ENCODE measurements at places on chromosomes 7 and 10.

- DNase-seq, result no peak
Measured at GRCh38 chr7:8871716-8872115, 438.3 kb downstream of the NXPH1 start.

DNA sequence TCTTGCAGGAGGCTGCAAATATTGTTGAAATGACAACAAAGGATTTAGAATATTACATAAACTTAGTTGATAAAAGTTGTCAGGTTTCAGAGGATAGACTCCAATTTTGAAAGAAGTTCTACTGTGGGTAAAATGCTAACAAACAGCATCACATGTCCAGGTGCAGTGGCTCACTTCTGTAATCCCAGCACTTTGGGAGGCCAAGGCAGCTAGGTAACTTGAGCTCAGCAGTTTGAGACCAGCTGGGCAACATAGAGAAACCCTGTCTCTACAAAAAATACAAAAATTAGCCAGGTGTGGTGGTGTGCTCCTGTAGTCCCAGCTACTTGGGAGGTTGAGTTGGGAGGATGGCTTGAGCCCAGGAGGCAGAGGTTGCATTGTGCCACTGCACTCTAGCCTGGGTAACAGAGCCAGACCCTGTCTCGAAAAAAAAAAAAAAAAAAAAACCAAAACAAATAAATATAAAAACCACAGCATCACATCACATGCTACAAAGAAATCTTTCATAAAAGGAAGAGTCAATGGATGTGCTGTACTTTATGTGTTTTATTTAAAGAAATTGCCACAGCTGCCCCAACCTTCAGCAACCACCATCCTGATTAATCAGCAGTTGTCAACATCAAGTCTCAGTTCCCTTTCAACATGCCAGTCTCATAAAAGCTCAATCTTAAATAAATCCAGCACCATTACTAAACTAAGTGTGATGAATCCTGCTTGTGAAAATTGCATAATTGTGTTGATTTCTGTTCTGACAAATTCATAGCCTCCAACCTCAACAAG is 83.2 kb upstream of the MBL2 start:
- DNase-seq, result no peak

GRCh38 chr7:17660116-17660515 is 280.2 kb downstream of the SNX13 start:
- no peak for DNase-seq

DNA sequence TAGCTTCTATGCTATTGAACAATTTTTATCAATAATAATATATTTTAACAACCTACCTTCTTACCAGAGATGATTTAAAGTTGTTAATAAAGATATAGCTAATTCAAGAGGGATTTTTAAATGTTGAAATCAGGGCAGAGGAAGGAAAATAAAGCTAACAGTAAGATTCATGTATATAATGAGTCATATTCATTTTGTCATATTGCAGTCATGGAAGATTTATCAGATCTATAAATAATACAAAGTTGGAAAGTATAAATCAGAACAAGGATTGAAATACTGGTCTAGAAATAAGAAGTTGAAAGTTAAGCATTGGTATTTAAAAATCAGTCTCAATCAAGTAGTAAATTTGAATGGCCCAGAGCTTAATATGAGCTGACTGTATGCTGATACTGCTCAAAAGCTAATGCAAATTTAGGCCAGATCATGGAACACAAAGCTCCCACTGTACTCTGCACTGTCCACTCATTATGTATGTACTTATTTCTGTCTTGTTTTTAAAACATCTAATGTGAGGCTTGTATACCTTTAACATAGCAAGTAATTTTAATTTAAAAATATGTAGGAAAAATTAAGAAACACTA is 196.9 kb downstream of the ZEB1 start:
- no peak for DNase-seq

DNA sequence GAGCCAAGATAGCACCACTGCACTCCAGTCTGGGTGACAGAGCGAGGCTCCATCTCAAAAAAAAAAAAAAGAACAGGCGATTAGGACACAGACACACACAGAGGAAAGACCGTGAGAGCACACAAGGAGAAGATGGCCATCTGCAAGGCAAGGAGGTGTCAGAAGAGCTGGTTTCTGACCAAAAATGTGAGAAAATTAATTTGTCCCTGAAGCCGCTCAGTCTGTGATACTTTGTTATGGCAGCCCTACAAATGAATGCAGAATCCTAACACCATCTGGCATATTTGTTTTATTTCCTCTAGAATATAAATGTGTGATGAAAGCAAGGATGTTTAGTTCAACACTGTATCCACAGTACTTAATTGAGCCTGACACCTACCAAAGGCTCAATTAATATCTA is 69.7 kb downstream of the ZFAND4 start:
- DNase-seq, result no peak

- DNase-seq, result no peak
Measured at GRCh38 chr10:90769946-90770841, 87.6 kb downstream of the HTR7 start.

- DNase-seq, result no peak
Measured at GRCh38 chr10:124865676-124866075, 64.1 kb downstream of the ABRAXAS2 start.

DNA sequence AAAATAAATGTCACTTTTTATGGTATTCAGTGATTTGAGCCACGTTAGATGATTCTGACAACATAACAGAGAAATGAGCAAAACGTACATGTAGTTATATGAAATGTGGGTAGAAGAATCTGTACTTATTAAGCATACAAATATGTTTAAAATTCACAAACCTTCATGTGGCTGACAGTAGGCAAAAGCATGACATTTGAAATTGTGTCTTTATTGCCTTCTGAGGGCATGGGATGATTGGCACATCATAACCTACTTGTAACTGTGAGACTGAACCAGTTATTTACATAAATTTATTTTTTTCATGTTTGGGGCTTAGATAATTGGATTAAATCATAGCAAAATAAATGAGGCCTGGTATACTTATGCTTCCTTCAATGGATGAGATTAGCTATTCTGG is 202.2 kb downstream of the DNAJB9 start:
- DNase-seq, result no peak

DNA sequence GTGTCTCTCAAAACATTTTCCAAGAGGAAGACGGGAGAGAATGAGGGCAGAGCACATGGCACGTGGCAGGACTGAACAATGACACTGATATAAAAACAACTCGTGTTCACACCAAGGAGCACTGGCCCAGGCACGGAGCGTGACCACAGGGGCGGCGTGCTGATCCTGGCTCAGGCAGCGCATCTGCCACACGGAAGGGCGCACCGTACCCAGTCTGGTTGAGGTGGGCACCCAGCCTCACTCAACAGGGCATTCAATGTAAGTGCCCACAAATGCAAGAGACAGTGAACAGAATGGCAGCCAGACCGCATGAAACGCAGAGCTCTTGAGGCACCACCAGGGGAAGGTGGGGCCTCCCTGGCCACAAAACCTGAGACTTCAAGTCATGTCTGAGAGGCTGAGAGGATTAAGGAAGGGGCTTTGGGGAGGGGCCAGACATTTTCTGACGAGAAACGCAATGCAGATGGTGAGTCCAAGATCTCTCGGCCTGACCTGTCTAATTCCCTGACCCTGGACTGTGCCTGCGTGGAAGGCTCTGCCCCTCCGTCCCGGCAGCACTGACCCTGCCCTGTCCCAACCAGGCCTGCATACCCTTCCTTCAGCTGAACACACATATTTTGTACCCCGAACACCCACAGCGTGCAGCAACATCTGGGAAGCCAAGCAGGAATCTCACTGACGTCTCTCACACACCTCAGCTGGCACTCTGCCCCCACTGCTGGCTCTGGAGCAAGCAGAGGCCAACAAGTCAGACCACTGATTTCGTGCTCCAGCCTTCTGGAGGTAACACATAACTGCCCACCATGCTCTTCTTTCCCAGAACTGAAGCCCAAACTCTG is 35.5 kb downstream of the VOPP1 start:
- DNase-seq, result no peak

DNA sequence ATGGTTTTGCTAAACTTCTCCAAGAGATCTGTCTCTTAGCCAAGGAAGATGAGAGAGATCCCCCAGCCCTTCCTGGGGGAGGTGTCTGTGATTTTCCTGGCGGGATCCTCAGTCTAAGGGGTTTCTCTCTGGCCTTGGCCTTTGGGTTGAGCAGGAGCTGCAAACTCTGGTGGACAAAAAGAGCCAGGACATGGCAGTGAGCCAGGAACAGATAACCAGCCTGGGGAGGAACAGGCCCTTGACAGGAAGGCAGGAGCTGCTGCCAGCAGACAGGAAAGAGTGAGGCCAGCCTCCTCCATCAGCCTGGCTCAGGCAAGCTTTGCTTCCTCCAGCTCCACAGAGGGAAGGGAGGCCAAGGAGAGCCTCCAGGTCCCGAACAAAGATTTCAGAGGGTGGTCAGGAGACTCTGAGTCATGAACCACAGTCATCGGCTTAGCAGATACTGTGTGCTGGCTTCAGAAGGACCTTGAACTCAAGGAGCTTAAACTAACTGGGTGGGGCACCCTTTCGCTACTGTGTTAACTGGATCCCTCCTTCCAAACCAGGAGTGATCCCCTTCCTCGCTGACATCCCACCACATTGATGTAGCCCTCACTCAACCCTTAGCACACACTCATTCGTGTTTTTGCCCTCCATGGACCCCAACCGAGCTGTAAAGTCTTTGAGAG is 34.7 kb downstream of the DDIT4 start:
- peak; percentile 88 for DNase-seq

GRCh38 chr7:27359181-27360125 is 116.9 kb downstream of the EVX1 start:
- DNase-seq, result peak; percentile 85

- no peak for DNase-seq
Measured at GRCh38 chr7:2932402-2933251, 88.5 kb upstream of the GNA12 start.

All from inflammatory macrophage (primary cell).